ENCODE measurements at places on chromosomes 3 and 15.

DNA sequence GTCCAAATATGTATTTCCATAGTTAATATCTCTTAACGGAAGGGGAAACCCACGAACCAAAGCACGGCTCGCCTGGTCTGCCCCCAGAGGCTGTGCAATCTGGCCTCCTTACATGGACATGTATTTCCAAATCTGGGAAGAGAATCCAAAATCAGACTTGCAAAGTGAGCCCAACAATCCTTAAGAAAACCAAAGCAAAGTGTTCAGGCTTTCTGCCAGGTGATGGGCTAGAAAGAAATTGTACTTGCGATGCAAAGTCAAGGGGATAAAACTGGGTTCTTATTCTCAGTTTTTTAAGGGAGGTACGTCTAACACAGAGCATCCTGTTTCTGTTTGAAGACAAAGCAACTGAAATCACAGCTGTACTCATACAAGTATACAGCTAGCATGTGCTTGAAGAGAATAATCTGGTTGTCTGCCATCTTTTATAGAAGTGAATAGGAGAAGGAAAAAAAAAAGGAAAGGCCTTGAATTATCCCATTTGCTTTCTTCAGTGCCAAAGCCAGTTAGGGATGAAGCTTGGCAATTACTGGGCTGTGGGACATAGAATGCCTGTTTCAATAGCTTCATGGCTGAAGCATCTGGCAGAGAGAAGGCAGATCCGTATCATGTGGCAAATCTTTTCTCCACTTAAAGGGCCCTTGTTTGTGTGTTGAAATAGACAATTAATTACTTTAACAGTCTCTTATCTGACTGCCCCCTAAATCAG, 48.4 kb downstream of the LRIG1 start:
- DNase-seq: no peak

GRCh38 chr15:65083262-65083701, 6.7 kb downstream of the KBTBD13 start:
- no peak for DNase-seq

DNA sequence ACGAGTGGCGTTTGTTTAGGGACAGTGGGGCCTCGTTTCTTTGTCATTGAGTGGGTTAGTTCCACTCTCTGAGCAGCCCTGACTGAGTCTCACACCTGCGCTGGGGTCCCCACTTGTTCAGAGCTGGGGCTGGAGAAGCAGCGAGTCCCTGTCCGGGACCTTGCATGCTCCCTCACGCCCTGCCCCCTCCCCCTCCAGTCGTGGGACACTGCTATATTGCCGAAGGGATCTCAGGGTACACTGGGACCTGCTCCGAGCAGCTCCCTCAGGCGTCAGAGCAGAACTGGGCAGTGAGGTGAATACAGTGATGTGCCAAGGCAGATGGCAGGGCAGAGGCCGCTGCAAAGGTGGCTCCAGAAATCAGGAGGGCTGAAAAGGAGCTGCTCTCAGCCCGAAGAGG, 59.9 kb upstream of the KLF13 start:
- DNase-seq: no peak

DNA sequence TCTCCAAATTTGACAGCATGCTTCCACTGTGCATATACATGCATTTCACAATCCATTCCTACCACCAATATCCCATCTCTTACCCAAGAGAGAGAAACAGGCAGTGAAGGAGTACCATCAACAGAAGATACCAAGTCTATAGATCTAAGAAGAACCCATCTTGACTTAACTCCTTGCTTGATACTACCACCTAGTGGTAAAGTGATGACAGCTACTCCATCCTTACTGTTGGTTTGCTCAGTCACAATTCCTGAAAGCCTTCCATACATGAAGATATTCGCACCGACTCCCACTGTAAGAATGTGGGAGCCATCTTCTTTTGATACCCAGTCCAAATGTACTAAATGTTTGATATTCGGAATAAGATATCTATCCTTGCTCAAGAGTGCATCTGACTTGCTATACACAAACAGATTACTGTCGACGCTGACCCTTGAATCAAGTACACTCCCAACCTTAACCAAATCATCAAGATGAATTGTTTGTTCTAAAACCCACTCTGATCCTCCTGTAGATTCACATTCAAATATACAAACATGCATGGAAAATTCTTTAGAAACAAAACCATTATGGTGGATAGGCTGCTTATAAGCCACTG, 123.1 kb downstream of the DMXL2 start:
- DNase-seq: no peak

- DNase-seq: no peak
Observed at GRCh38 chr3:171703144-171703543, 107.1 kb downstream of the PLD1 start.

- DNase-seq: no peak
Observed at GRCh38 chr15:94532226-94532625, 300.9 kb downstream of the MCTP2 start.

DNA sequence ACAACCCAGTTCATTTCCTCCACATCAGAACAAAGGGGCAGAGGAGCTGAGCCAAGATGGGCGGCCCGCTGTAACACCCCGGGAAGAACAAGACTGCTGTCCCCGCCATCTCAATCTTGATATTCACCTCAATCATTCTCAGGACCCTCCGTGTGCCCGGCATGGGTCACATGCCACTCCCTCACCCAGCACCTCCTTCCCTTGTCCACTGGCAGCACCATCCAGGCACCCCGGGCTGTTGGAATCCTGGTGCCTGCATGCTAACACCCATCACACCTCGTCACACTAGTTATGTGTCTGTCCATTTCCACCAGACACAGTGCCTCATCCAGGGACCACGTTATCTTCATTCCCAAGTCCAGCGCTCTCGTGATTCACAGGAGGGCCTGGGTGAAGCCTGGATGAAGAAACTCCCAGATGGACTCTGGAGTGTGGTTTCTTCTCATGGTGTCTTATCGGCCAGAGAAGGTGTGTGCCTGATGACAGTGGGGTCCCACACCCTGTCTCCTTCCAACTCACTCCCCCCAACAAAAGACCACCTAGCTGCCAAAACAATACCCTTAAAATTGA, 16.7 kb downstream of the MEGF11 start:
- no peak for DNase-seq

DNA sequence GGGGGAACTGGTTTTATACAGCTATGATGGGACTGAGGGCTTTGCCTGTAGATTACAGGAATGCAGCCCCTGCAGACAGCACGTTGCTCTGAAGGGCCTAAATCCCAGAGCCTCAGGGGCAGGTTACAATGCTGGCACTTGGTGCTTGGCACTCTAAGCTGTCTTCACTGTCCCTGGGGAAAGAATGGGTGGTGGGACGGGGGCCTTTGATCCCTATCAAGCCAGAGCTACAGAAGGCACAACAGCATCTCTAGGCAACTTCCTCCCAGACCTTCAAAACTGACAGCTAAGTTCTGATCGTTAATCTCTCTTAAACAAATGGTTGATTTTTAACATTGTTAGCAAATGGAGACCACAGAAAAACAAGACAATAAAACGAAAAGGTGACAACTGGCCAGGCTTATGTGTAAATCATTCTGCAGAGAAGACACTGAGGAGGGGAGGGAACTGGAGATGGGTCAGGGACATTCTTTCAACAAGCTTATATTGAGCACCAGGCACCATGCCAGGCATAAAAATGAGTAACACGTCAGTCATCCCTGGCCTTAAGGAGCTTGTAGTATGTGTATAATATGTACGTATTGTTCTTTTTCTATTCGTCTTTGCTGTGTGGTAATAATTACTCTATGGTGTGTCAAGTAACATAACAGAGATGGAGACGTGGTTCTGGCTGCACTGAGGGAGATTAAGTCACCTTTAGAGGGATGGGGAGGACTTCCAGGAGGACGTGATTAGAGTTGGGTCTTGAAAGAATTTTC, 49.1 kb downstream of the CA12 start:
- DNase-seq: peak; percentile 48
